ENCODE measurements at places on chromosomes 4 and X.
A peak's percentile ranks its signal among the peaks of the same experiment; 100 is the strongest.

DNA sequence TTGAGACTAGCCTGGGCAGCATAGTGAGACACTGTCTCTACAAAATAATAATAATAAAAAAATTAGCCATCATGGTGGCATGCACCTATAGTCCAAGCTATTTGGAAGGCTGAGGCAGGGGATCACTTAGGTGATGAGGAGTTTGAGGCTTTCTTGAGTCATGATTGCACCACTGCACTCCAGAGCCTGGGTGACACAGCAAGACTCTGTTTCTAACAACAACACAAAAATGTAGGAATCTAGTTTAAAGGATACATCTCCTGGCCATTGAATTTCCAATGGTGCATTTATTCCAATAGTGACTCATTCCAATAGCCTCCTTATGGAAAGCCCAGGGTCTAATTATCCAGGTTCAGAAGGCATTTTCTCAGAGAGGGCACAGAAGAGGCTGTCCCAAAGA, 21.9 kb upstream of the HERC6 start:
- DNase-seq, result no peak

DNA sequence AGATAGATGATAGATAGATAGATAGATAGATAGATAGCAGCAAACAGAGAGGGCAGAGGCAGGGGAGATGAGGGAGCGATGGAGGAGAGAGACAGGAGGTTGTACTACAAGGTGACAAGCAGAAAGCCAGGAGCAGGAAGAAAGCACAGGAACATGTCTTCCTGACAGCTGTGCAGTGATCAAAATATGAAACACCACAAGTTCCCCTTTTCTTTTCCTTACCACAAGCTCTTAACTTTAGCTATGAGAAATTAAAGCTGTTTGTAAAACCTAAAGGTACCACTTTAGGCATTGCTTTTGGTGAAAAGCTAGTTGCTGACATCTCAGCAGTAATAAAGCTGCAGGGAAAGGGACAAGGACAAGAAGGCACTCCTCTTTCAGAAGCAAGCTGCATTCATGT, 9.1 kb upstream of the MAGED4B start:
- no peak for DNase-seq

GRCh38 chr4:58064653-58065052, 954.5 kb upstream of the IGFBP7 start:
- no peak for DNase-seq

DNA sequence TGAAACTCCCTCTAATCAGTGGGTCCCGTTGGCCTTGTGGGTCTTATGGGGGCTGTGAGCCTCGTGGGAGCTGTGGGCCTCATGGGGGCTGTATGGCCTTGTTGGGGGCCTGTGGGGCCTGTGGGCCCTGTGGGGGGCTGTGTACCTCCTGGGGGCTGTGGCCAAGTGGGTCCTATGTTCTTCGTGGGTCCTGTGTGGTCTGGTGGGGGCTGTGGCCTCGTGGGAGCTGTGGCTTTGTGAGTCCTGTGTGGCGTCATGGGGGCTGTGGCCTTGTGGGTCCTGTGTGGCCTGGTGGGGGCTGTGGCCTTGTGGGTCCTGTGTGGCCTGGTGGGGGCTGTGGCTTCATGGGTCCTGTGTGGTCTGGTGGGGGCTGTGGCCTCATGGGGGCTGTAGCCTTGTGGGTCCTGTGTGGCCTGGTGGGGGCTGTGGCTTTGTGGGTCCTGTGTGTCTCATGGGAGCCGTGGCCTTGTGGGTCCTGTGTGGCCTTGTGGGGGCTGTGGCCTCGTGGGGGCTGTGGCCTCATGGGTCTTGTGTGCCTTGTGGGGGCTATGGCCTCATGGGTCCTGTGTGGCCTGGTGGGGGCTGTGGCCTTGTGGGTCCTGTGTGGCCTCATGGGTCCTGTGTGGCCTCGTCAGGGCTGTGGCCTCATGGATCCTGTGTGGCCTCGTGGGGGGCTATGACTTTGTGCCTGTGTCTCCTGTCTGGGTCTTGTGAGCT, 7.4 kb downstream of the PCGF3 start:
- no peak for DNase-seq

GRCh38 chr4:41791557-41791956, 43.0 kb upstream of the PHOX2B start:
- DNase-seq, result no peak

- peak; percentile 23 for DNase-seq
These were observed 763.8 kb upstream of the AADAT start for GRCh38 chr4:170853422-170854021.

- DNase-seq, result no peak
These were observed 107.8 kb downstream of the PARM1 start for GRCh38 chr4:75040703-75041102.

- DNase-seq, result no peak
These were observed 63.8 kb upstream of the PRDX4 start for GRCh38 chrX:23603501-23603900.

- DNase-seq, result no peak
These were observed 63.0 kb upstream of the SLC10A4 start for GRCh38 chr4:48420144-48420543.

GRCh38 chrX:155747520-155747919, 133.6 kb upstream of the VAMP7 start:
- no peak for DNase-seq

GRCh38 chrX:133179500-133179899, 38.7 kb downstream of the TFDP3 start:
- DNase-seq, result no peak

GRCh38 chr4:75071317-75071716, 138.4 kb downstream of the PARM1 start:
- no peak for DNase-seq

DNA sequence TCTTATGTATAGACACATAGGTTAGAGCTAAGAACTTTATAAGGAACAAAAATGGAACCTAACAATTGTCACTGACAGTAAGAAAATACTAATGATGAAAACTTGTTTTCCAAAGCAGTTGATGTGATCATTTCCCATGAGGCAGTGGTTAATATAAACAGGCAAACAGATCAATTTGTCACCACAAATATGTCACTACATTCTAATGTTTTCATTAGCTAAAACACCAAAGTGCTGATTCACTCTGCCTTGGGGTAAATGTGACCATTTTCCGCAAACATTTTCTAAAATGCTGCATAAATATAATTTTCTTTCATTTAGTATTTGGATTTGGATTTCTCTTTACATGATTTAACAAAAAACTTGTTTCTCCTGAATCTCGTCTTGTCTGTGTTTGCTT, 408.9 kb upstream of the CTSO start:
- DNase-seq, result no peak

DNA sequence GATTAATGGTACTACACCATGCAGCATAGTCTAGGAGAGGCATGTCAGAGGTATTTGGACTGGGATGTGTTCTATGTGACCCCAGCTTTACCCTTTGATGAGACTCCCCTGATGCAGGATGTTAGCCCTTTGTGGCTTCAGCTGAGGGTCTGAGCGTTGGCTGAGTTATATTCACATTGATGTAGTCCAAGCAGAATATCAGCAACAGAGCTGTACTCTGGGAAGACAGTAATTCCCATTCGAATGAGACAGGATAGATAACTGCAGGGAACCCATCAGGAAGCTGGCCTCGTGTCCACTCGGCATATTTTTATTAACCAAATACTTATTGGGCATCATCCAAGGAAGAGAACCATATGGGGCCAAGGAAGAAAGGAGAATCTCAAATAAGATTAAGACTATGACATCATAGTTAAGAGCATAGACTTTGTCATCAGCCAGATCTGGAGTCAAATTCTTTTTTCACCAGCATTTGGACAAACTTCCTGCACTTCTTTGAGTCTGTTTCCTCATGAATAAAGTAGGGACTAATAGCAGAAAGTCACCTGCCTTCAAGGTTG, 198.1 kb downstream of the SOWAHB start:
- no peak for DNase-seq

DNA sequence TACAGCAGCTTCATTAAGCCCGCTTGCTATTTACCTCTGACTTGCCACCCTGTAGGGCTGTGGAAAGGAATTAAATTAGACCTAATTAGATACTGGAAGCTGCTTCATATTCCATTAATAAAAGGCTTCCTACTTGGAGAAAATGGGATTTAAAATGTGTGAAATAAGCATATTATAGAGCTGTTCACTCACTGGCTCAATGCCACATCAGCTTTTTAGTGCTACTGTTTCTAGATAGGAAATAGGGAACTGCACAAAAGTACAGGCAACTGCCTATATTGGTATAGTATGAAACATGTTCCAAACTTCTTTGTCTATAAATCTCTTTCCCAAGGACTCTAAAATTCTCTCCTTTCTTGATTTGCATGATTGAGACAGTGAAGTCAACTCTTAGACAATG, 407.9 kb upstream of the AADAT start:
- DNase-seq, result no peak

- no peak for DNase-seq
These were observed 3.6 kb downstream of the ATP2B3 start for GRCh38 chrX:153521034-153521433.

GRCh38 chr4:10535912-10536311, 78.7 kb upstream of the ZNF518B start:
- no peak for DNase-seq

- no peak for DNase-seq
These were observed 93.3 kb upstream of the PDE5A start for GRCh38 chr4:119721878-119722277.

DNA sequence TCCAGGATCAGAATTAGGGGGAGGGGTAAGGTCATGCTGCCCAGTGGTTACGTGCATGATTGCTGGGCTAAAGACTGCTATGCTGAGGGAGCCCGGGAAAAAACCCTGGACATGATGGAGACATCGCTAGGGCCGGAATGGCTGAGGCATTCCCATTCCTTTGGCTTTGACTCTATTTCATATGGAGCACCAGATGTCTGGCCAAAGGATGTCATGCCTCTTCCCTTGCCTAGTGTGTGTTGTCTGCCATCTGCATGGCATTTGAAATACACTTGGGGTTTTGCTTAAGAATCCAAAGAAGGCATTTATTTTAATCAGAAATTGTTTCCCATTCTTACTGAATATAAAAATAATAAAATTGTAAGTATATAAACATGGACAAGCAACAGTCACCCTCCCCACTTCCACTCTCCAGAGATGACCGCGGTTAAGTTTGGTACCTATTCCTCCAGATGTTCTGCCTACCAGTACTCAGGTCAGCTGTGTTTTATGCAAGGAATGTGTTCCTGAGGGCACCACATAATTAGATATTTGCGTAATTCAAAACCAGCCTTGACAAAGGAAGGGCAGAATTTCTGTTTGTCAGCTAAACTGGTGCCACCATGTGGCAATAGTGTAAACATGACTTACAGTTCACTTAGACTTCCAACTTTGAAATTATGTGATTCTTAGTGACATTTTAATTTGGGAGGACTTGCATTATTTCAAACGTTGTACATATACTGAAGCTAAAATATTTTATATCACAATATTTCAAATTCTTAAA, 105.9 kb downstream of the CT47B1 start:
- DNase-seq, result peak; percentile 27

DNA sequence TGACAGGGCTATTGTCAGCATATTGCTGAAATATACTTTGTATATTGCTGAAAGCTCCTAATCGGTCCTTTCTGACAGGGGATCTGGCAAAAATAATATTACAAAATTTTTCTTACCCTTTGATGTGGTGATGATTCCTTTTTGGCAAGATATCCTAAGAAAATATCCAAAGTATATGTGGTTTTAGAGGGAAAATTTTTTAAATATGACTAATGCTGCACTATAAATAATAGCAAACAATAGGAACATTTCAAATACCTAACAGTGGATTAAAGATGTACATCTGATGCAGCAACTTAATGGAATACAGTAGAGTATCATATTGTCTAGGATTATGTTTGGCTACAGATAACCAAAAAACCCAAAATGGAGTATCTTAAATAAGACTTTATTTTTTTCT, 49.6 kb downstream of the RRAGB start:
- DNase-seq, result no peak

DNA sequence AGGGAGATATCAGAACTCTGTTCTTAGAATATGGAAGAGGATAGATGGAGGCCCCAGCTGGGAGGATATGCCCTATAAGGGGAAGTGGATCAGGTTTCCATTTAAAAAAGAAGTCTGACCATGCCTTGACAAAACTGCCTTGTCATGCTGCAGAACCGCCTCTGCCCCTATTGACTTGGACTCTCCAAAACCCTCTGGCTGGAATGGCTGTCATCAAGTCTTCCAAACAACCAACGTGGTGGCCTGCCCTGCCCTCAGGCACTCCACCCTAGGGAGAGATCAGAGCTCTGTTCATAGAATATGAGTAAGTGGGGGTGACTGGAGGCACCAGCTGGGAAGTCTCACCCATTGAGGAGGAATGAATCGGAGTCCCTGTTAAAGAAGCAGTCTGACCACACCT, 114.9 kb downstream of the VSIG4 start:
- DNase-seq, result no peak

GRCh38 chr4:148653681-148654080, 211.5 kb upstream of the NR3C2 start:
- no peak for DNase-seq

- no peak for DNase-seq
These were observed 36.3 kb upstream of the AREG start for GRCh38 chr4:74408639-74409038.

DNA sequence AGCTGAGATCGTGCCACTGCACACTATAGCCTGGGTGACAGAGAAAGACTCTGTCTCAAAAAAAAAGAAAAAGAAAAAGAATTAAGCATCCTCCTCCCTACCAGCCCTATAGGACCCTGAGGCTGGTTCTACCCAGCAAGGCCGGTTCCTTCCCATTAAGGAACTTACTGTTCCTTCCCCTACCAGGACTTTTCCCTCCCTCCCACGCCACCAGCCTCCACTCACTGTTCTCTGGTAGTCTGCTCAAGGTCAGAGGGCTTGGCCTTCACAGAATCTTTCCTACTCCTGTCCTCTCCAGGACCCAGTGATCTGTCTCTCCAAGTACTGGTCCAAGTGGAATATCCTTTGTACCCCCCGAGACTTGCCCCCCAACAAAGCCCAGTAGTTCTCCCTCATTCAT, 1.4 kb downstream of the GRIPAP1 start:
- DNase-seq, result no peak

DNA sequence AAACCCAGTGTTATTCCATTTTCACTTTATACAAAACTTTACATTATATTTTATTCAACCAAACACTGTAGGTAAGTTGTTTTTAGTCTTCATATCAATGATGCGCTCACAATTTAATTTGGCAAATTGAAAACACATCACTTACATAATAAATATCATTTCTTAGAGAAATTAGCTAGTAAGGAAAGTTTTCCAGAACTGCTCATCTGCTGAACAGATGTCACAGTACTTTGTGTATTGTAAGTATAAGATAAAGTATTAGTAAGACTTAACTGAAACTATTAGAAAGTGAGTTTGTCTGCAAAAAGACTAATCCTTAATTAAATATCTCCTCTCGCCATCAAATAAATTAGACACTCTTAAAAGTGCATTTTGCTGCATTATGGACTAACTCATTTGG, 108.7 kb upstream of the PACRGL start:
- no peak for DNase-seq

DNA sequence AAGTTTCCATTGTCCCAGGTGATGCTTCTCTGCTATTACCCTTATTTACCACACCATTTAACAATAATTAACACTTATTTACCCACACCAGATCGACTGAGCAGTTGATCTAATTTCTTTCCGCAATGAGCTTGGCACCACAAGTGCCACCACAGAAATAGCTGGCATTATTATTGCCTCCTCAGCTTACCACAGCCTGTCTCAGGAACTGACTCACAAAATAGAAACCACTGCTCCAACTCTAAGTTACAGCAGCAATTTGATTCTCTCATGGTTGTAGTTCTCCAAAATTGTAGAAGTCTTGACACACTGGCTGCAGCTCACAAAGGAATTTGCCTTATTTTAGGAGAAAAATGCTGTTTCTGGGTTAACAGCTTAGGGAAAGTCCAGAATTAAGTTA, 22.5 kb downstream of the ZNF721 start:
- DNase-seq, result no peak
